ENCODE measurements at places on chromosomes 7 and 10.

DNA sequence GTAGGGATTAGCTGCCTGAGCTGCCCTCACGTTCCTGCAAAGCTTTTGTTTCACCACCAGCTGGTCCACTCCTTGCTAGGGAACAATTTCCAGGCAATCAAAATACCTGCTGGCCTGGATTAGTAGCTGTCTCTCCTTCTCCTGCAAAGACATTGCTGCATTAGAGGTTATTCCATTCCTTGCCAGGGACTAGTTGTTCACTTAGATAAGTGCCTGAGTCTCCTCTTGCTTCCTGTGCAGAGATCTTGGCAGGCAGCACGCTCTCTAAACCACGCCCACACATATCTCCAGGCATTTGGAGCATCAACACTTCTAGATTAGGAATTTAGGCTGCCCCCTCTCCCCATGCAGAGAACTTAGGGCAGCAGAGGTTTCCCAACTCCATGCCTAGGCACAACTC is 150.4 kb upstream of the SMIM30 start:
- no peak for DNase-seq

DNA sequence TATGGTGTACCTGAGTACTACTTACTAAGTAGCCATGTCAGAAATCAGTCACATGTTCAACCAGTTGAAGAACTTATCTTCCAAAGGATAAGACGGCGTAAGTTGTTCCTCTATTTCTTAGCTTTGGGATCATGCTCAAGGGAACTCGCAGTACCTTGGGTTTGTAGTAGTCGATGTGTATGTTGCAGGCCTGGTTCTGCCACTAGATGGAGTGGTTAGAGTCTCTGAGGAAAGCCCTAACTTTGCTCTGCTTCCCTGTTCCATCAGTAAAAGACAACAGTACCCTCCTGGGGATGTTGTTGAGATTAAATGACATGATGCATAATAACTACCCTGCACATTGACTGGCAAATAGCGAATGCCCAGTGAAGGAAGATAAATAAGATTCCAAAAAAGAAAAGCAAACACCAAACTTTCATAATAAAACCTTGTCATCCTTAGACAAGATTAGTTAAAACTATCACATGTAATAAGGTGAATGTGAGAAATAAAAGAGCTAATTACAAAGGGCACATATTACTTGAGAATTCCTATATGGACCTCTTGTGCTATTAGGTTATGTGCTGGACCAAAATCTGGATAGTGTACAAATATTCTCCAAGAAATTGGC is 165.9 kb downstream of the ABCA13 start:
- no peak for DNase-seq

- no peak for DNase-seq
These were observed 89.8 kb downstream of the ARL4A start for GRCh38 chr7:12777257-12777656.

DNA sequence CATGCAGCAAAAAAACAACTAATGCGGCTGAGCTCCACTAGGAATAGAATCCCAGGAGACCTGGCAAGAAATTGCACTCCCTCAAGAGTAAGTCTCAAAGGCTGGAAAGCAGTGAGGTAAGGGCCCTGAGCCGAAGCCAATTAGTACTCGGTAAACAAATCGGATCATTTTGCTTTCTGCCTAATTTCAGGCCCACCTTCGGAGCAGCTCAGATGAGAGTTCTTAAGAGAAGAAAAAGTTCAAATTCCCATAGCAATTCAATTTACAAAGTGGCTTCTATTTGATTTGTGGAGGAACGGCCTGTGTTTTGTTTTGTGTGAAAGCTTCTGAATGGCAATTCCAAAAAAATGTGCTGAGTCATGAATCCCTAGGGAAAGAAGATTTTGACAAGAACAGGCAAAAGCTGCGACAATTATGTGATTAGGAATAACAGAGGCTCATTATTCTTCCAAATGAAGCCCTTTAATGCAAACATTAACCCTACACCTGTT is 60.9 kb downstream of the SLC16A9 start:
- DNase-seq: no peak

GRCh38 chr7:26625286-26625685 is 239.1 kb downstream of the SKAP2 start:
- DNase-seq: no peak

DNA sequence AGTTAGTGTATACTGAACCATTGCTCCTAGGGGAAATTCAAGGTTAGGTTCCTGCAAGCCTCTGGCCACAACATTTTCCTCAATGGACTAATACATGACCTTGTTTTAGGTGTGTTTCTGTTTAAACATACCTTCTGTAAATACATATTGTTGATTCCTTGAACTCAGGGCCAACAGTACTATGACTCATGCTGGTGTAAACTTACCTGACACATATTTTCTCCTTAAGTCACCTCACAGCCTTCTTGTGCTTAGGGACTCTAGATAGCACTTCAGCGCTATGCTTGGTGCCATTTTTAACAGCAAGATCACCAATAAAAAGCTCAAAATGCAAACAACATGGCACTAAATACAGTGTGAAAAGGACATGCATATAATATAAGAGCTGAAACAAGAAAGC is 176.4 kb downstream of the TAX1BP1 start:
- DNase-seq: no peak

DNA sequence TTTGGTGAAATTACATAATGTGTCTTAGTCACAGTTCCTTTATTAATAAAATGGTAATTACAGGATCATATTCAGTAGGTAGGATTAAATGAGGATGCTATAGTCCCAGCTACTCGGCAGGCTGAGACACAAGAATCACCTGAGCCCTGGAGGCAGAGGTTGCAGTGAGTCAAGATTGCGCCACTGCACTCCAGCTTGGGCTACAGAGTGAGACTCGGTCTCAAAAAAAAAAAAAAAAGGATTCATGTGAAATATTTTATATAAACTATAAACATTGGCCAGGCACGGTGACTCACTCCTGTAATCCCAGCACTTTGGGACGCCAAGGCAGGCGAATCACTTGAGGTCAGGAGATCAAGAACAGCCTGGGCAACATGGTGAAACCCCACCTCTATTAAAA is 197.9 kb downstream of the IMMP2L start:
- DNase-seq: no peak

GRCh38 chr7:28179120-28180030 is 1.2 kb downstream of the JAZF1 start:
- DNase-seq: no peak

DNA sequence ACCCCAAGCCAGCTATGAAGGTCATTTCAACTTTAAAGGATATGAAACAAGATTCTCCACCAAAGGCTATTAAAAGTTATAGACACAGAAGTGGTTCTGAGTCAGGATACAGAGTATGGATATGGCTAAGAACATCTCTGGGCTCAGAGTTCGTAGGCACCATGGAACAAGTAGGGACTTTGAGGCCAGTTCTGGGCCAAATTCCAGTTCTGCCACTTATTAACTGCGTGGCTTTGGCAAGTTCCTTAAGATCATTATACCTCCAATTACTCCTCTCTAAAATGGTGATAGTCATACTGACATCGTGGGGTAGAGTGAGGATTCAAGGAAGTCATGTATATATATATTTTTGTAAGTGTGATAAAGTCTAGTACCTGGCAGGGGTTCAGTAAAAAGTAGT is 105.8 kb upstream of the NFE2L3 start:
- no peak for DNase-seq

GRCh38 chr10:12972146-12972545 is 29.4 kb downstream of the CCDC3 start:
- no peak for DNase-seq

DNA sequence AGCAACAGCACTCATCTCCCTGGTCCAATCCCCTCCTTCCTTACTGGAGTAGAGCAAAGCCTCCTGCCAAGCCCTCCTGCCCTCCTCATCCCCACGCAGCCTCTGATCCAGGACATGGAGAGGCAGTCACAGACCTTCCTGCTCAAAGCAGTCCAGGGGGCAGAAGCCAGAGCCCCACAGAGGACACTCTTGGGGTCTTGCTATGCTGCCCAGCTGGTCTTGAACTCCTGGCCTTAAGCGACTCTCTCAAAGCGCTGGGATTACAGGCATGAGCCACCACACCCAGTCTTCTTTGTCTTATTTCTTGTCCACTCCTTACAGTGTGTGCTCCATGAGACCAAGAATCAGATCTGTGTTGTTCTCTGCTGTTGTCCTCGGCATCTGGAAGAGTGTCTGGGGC is 26.6 kb upstream of the MNX1 start:
- no peak for DNase-seq

GRCh38 chr7:100367676-100368613 is 5.3 kb upstream of the PILRA start:
- no peak for DNase-seq

DNA sequence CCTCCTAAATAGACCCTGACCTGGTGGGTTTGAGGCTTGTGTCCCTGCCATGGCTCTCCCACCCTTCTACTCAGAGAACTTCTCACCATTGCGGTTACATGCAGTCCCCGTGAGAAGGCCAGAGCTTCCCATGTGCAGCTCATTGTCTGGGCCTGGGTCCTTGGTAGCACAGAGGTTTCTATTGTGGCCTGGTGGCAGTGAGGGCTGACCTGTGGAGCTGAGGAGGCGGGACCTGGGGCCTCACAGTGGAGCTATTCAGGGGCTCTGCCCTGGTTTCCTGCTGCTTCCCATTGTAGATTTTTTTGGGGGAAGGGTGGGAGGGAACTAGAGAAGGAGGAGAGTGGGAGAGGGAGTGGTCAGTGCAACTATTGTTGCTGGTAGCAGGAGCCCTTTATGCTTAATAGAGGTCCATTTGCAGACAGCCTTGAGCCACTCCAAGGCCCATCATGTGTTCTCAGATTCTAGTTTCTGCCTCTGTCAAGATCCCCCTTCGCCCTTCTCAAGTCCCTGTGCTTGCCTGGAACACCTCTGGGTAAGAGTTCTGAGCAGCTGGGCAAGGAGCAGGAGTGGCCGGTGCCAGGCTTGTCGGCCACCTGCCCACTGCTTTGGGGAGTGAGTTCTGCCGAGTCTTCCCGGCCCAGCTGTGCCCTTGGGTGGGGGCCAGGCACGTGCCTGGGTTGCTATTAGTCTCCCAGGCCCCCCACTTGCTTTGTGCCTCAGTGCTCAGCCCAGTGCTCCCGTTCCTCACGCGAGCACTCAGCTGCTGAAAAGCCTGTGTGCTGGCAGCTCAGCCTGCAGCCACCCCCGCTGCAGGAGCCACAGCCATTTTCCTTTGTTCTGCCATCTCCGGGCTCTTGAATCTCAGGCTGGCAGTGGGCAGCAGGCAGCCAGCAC is 10.7 kb downstream of the TSPAN14 start:
- DNase-seq: no peak

- no peak for DNase-seq
These were observed 146.7 kb downstream of the DNAJB6 start for GRCh38 chr7:157483515-157483914.

DNA sequence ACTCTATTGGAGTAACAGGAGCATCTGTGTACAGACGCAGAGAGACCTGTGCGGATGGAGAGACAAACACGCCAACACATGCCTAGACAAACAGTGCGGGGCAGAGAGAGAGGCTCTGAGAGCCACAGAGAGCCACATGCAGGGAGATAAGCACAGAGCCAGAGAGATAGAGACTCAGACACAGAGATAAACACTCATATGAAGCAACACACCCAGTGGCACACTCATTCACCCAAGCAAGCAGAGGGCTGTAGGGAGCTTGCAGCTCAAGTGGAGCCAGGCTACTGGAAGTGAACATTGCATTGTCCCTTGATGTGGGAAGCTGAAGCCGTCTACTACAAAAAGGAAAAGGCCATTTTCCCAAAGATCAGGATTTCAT is 46.6 kb upstream of the PODXL start:
- DNase-seq: no peak

Measured in BJ (cell line).